ENCODE measurements at places on chromosomes 1 and 21.
A peak's percentile ranks its signal among the peaks of the same experiment; 100 is the strongest.

DNA sequence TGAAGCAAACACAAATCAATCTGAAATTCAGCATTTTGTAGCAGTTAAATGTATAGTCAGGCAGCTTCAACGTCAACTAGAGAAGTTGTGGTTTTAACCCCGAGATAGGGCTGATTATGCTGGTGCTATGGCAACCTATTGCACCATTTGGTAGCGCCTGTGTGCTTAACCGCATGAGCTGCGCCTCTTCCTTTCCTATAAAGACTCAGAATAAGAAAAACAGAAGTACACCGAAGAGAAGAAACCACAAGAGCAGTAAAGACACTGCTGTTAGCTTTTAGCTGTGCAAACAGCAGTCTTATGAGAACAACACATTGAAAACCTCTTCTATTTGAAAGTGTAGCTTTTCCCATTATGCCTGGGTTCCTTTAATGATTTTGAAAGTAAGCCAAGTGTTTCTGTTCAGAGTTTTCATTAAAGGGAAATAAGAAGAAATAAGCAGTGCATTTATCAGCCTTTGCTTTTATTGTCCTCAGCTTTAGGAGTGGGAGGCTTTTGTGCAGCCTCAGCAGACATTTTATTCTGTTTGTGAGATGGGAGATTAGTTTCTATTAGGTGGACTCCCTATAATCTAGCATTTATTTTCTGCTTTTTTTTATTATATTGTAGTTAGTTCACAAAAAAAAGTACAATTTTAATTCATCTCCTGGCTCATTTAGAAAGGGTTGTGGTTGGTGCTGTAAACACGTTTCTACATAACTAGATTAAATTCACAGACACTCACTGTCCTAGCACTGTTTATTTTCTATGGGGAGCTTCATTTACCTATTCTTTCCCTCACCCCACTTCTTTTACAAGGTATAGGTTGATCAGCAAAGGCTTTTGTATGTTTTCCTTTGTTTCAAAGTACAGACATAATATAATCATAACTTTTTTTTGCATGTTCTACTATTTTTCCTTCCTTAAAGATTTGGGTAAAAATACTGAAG lies 43.3 kb downstream of the PTPRC start:
- DNase-seq = peak; percentile 81

DNA sequence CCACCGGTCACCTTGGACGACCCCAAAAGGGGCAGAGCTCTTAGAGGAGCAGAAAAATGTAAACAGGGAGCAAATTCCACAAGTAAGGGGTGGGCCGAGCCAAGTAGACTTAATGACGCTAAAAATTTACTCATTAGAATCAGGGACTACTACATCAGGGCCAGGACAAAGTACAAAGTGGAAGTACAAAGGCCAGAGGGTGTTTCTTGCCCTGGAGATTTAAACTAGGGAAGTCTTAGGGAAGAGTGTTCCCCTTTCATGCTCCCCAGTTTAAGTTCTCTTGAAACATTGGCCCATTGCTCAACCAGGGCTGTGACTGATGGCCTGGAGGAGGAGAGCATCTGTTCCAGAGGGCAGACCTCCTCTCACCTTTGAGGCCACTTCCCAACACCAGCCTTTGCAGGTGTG lies 48.6 kb downstream of the BACH1 start:
- DNase-seq = no peak

- no peak for DNase-seq
Measured at GRCh38 chr1:212410231-212410820, 4.4 kb downstream of the PACC1 start.

DNA sequence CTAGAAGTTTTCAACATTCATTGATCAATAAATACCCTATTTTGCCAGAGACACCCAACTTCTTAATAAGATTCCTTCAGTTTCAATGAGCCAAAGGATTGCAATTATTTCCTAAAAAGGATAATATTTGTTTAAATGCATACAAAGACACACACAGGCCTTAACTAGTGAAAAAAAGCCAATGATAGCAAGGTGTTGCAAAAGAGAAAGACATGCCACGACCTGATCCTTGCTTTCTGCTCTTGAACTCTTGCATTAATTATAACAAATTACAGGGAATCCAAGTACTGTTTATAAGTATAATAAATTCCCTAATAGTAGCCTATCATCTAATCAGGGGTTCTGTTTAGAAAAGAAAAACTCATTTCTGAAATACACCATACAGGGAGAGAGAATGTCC lies 131.1 kb downstream of the PTPN14 start:
- no peak for DNase-seq

DNA sequence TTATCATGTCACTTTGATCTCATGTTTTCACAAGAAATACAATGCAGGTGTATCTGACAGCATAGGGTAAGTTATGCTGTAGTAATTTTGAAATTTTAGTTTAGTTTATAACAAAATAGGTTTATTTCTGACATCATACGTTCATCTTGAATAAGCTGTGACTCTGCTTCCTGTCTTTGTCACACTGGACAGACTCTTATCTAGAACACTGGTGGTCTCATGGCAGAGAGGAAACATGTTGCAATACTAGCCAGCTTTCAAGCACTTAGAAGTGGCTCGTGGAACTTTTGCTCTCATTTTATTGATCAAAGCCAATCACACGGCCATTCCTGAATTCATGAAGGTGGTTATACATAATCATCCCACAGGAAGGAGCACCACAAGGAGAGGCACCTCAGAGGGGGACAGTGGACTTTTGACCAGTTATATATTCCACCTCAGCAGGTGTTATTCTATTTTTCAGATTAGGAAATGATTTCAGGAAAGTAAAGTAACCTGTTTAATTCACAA lies 46.5 kb downstream of the CYP2J2 start:
- DNase-seq = no peak

Data from stimulated activated effector memory CD8-positive, alpha-beta T cell treated with anti-CD3 and anti-CD28 coated beads, Interleukin-12 subunit alpha, Interleukin-12 subunit beta, amount 100 ng/mL, for 72 hours (primary cell).